ENCODE measurements at places on chromosomes 11 and 22.

DNA sequence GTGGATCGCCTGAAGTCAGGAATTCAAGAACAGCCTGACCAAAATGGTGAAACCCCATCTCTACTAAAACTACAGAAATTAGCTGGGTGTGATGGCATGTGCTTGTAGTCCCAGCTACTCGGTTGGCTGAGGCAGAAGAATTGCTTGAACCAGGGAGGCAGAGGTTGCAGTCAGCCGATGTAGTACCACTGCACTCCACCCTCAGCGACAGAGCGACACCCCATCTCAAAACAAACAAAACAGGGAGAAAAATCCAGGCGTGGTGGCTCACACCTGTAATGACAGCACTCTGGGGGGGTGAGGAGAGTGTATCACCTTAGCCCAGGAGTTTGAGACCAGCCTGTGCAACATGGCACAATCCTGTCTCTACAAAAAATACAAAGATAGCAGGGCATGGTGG, 802.3 kb upstream of the ARHGAP42 start:
- no peak for DNase-seq

DNA sequence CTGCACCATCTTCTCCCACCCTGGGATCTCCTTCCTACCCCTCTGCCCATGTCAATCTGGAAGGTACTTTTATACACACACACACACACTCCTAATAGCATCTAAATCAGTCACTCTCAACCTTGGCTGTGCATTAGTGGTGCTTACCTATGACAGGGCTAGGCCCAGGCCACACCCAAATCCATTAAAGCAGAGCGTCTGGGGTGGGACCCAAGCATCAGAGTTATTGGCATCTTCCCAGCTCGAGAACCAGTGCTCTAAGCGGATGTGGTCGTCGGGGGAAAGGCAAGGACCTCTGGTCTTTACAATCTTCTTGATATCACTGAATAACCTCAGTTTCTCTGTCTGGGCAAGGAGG, 194.6 kb downstream of the TRIM29 start:
- DNase-seq: no peak

DNA sequence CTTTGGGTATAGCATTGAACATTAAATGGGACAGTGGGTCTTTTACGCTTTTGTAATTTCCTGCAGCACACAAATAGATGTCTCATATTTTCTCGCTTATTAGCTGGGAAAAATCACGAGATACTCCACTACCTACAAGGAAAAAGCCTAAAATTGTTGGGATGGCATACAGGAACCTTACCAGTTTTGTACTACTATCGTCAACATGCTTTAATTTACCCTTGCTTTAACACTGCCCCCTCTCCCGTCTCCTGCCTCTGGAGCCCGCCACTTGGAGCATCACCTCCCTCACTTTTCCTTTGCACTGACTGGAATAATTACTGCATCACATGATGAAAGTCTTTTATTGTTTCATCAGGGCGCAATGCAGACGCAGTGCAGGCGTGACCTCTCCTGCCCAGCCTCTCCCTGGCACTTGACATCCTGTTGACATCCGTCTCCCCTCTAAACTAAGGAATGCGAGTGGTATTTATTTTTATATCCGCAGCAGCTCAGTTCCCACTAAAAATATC, 1.0 kb upstream of the FNBP4 start:
- no peak for DNase-seq

DNA sequence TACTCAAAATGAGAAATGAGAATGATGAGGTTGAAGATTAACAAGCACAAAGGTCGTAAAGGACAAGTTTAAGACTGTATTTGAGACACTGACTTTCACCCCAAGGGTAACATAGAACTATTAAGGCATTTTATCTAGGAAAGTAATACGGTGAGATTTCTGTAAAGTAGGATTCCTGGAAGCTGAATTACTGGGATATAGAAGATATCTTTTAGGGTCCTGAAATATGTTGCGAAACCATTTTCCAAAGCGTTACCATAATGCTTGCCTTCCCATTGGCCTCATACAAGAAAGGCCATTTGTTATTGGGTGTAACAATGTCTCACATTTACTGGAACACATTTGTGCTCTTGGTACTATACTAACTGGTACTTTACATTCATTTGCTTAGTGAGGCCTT, 1185.9 kb upstream of the TENM4 start:
- DNase-seq: no peak

DNA sequence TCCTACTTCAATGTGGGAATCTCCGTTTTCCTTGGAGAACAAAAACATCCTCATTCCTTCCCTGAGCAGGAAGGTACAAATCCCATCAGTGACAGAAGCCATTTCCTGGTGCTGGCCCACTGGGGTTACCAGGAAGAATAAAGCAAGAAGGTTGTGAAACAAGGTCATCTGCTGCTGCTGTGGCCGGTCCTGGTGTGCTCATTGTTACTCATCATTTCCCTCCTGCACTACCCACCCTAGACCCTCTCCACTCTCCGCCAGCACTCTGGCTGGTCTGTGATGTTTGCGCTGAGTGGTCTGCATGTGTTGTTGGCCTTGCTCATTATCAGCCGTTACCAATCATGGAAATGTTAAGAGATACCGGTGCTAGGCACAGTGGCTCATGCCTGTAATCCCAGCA, 37.0 kb downstream of the OSBP2 start:
- DNase-seq: no peak

- no peak for DNase-seq
These were observed 151.1 kb downstream of the NCAM1 start for GRCh38 chr11:113112307-113112706.

- peak; percentile 98 for DNase-seq
These were observed at the start of gene SUN2 for GRCh38 chr22:38755911-38756532. TSS of gene SUN2 (minus strand) at chr22:38755998. CDS start at chr22:38752628, 3,370 bp downstream.

GRCh38 chr11:28442131-28442530, 333.9 kb downstream of the METTL15 start:
- DNase-seq: no peak

GRCh38 chr11:116271479-116271878, 501.3 kb downstream of the BUD13 start:
- no peak for DNase-seq

- DNase-seq: no peak
These were observed 191.0 kb downstream of the NAV2 start for GRCh38 chr11:19903620-19904069.

- no peak for DNase-seq
These were observed 55.9 kb downstream of the RTN4R start for GRCh38 chr22:20211997-20212753.

- no peak for DNase-seq
These were observed 10.2 kb downstream of the DKK3 start for GRCh38 chr11:11998091-11998781.

DNA sequence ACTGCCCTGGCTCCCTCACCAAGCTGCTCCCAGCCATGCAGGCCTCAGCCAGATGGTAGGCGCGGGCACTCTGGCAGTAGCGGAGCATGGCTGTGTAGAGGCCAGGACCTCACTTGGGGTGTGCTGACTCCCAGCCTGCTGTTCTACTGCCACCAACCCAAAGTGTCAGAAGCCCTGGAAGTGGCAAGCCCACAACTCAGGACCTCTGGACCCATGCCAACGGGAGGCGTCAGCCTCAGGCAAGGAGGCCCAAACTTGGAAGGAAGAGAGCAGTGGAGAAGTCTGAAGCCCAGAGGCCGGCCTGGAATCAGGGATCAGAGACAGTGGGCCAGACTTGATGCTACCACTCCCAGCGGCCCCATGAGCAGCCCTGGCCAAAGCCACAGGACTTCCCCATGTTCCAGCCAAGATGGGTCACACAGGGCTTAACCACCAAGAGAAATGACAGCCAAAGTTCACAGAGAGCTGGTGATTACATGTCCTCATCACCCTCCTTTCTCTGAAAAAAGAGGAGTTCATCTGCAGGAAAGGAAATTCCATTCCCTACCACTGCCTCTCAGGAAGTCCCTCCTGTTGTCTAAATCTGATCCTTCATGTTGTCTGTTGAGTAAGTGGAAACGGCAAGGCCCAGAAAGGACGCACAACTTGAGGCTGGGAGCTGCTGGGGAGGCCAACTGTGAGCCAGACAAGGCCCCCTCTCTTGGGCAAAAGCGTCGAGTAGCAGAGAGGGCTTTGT, 4.4 kb downstream of the ARRB1 start:
- DNase-seq: no peak

DNA sequence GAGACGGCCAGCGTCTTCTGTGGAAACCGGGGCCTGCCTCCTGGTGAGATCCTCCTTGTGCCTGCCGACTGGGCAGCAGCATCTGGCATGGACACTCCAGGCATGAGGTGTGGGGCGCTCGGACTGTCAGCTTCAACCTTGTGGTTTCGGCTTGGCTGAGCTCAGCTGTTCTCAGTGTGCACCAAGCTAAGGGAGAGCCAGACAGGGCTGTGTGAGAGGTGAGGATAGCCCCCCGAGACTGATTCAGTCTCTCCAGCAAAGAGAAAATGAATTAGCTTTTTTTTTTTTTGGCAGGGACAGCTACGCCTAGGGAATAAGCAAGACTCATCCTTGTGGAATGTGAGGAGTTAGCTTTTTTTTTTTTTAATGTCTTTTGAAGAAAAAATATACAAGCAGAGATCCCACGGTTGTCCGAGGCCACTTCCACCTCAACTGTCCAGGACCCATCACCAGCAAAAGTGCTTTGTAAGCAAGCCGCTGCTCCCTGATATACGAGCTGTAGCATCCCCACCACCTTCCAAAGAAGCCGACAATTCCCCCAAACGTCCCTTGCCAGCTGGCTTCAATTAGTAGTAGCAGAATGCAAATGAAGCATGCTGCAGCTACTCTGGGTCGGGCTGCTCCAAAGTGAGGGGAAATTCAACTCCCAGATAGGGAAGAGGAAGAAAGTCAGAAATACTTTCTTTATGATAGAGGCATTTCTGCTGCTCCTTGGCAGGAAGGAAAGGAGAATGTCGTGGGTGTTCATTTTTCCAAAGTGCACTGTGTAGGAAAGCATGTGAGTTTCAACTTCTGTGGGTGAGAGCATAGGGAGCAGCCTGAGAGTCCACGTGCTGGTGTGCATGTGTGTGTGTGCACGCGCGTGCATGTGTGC, 9.7 kb upstream of the THY1 start:
- DNase-seq: no peak

- no peak for DNase-seq
These were observed 79.9 kb downstream of the MS4A13 start for GRCh38 chr11:60594998-60595642.

DNA sequence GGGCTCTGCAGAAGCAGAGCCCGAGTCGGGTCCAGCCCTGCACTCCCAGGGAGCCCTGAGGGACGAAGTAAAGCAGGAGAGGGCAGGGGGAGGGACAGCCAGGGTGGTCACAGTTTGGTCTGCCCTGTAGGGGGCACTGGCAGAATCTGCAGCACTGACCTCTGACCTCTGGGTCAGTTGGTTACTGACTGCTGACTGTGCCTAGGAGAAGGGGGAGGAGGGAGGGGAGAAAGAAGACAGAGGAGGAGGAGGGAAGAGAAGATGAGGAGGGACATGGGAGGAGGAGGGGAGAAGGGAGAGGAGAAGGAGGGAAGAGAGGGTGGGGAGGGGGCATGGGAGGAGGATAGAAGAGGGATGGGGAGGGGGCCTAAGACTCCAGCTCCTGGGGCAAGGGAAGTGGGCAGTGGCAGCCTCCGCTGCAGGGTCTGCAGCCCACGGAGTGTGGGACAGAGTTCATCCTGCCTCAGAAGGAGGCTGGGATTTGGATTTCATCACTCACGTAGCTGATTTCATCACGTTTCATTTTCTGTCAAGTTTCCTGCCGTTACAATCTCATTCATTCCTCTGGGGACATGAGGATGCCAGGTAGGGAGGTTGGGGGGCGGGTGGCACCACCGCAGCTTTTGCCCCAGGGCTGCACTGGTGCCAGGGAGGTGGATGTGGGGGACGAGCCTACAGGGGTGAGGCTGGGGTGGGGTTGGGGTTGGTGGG, 55.2 kb downstream of the FLRT1 start:
- DNase-seq: no peak

- no peak for DNase-seq
These were observed 10.9 kb downstream of the TCIRG1 start for GRCh38 chr11:68049509-68050370.

DNA sequence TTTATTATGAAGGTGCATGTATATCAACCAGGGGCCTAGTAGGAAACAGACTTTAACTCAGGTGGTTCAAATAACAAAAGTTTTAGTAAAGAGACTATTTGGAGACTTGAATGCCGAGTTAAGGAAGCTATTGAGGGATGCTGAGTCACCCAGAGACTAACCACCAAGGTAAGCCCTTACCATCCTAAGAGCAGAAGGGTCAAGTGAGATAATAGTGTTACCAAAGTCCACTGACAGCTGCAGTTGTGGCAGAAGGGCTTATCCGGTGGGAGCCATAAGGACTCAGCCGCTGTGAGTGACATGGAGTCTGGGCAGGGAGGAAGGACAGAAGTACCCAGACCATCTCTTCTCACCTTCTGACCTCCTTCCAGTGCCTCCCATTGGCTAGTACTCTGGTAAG, 134.0 kb downstream of the INSC start:
- DNase-seq: no peak

GRCh38 chr11:117417856-117418255, 90.2 kb downstream of the CEP164 start:
- DNase-seq: no peak

Measured in GM12892 (cell line).